SJSA1 (cell line): ENCODE measurements at places on chromosomes 5 and 9. TPM values are rescaled to one million over a fixed set of nuclear protein-coding genes. Genes with fewer than 3 reads are reported as not detected.

DNA sequence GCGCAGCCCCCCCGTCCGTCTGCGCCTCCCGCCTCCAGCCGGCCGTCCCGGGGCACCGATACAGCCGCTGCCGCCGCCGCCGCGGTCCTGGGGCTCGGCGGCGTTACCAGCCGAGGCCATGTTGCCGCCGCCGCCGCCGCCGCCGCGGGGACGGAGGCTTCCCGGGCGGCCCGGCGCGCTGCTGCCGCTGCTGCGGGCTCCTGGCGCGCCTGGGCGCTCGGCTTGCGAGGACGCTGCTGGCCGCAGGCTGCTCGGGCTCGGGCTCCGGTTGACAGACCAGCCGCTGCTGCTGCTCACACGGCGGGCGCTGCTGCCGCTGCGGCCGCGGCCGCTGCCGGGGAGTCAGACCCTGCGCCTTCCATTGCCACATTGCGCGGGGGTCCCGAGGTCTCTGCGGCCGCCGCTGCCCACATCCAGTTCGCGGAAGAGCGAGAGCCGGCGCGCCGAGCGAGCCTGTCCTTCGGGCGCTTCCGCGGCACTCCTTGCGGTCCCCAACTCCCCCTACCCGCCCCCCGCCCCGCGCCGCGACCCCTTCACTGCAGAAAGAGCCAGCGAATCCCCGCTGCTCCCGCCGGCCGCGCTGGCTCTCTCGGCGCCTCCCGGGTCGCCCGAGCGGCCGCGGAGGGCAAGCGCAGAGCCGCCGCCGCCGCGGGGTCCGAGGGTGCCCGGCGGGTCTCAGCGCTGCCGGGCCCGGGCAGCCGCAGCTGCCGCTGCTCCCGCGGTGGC is 8.4 kb downstream of the PTCH1 start:
- no peaks in the 10 kb centered on the region for H3K27me3 ChIP-seq
- peak overlapping the region; percentile 90 for H3K27ac ChIP-seq
- H3K4me1 ChIP-seq: peaks cover 37% of the 10 kb centered on the region
- H3K4me3 ChIP-seq: peak overlapping the region; percentile 70
- no peak for DNase-seq

- H3K27ac ChIP-seq: no peak overlapping the region
- H3K27me3 ChIP-seq: no peaks in the 10 kb centered on the region
- no peaks in the 10 kb centered on the region for H3K36me3 ChIP-seq
- H3K4me1 ChIP-seq: no peaks in the 10 kb centered on the region
- DNase-seq: no peak
Measured at GRCh38 chr5:118310401-118310800, 677.9 kb downstream of the DTWD2 start.

GRCh38 chr5:173663352-173664153 is 47.1 kb upstream of the BOD1 start:
- DNase-seq: no peak
- H3K4me1 ChIP-seq: no peaks in the 10 kb centered on the region

DNA sequence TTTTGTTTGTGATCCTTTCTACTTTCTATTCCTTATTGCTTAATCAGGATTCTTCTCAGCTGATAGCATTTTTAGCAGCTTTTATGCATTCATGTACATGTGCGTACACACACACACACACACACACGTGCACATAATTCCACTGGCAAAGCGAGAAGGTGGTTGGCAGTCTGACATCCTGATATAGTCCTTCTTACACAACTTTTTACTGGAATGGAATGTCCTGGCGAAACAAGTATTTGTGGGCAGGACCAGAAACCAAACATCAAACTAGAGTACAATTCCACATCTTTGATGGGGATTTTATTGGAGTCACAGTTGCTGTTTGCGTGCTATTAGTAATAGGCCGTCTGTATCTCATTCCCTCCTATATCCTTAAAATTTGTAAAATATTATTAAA is 356.5 kb downstream of the CCDC171 start:
- no peaks in the 10 kb centered on the region for H3K36me3 ChIP-seq
- DNase-seq: no peak
- no peaks in the 10 kb centered on the region for H3K27me3 ChIP-seq
- no peaks in the 10 kb centered on the region for H3K4me1 ChIP-seq

- H3K4me1 ChIP-seq: no peaks in the 10 kb centered on the region
- H3K27me3 ChIP-seq: no peaks in the 10 kb centered on the region
- H3K4me3 ChIP-seq: no peak overlapping the region
- no peaks in the 10 kb centered on the region for H3K36me3 ChIP-seq
- no peak overlapping the region for H3K27ac ChIP-seq
Measured at GRCh38 chr5:155844542-155844941, 482.4 kb upstream of the SGCD start.

DNA sequence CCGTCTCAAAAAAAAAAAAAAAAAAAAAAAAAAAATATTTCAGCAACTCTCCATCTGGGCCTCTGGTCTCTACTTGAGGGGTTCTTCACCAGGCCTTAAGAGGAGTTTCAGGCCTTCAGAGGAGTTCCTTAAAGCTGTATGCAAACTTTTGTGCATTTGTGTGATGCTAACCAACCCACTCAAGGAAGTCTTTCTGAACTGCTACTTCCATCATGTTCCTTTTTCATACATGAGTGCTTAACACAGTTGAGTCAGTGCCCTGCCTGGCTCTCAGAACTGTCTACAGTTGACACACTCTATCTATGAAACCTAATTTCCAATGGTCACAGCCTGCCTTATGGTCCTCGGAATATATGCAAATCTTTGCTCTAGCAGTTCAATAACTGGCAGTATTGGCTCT is 146.5 kb downstream of the MEF2C start:
- H3K4me1 ChIP-seq: peaks cover 28% of the 10 kb centered on the region
- no peaks in the 10 kb centered on the region for H3K27me3 ChIP-seq
- H3K27ac ChIP-seq: no peak overlapping the region

GRCh38 chr5:31626604-31627234 is 12.2 kb upstream of the PDZD2 start:
- H3K36me3 ChIP-seq: no peaks in the 10 kb centered on the region
- no peak overlapping the region for H3K4me3 ChIP-seq
- H3K27ac ChIP-seq: no peak overlapping the region
- H3K27me3 ChIP-seq: no peaks in the 10 kb centered on the region
- H3K4me1 ChIP-seq: no peaks in the 10 kb centered on the region
- DNase-seq: no peak

DNA sequence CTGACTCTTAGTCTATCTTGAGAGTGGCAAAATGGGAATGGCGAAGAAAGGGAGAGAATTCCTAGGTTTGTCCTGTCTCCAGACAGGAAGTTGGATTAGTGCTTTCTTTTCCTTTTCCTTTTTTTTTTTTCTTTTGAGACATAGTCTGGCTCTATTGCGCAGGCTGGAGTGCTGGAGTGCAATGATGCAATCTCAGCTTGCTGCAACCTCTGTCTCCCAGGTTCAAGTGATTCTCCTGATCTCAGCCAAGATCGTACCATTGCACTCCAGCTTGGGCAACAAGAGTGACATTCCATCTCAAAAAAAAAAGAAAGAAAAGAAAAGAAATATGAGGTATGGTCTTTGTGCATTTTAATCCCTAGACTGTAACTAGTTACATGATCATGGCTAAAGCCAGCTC is 12.6 kb upstream of the KIF27 start:
- DNase-seq: no peak
- peaks cover 14% of the 10 kb centered on the region for H3K4me1 ChIP-seq
- no peak overlapping the region for H3K4me3 ChIP-seq
- H3K36me3 ChIP-seq: peaks cover 2% of the 10 kb centered on the region; the same call in 1 of the 2 replicates

DNA sequence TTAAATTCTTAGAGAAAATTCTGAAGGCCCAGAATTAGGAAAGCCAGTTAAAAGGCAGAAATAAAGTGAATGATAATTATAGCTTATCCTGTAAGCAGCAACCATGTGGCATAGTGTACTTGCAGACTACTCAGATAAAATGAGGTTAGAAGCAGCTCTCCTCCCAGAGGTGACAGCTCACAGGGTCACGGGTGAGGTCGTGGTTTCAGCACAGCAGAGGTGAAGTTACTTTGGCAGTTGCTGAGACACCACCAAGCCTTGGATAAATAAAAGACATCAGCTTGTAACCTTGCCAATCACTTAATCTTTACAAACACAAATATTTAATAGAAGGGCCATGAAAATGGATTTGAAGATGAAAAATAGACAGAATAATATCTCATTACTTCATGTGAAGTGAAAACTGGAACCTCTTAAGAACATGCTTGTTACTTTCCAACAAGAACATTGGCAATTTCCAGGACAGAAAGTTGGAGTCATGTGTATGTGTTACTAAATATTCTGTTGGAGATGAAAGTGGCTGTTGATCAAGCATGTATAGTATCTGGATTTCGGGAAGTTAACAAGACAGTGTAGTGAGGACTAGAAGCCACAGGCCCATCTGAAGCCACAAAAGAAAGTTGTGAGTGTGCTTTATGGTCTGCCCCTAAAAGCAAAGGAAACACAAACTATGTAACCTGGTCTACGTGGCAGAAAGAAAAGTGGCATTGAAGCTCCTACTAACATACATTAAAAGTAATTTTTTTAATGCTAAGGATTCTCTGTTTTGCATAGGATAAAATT is 134.4 kb downstream of the ERCC6L2 start:
- no peak overlapping the region for H3K27ac ChIP-seq
- no peaks in the 10 kb centered on the region for H3K27me3 ChIP-seq
- no peak overlapping the region for H3K4me3 ChIP-seq

DNA sequence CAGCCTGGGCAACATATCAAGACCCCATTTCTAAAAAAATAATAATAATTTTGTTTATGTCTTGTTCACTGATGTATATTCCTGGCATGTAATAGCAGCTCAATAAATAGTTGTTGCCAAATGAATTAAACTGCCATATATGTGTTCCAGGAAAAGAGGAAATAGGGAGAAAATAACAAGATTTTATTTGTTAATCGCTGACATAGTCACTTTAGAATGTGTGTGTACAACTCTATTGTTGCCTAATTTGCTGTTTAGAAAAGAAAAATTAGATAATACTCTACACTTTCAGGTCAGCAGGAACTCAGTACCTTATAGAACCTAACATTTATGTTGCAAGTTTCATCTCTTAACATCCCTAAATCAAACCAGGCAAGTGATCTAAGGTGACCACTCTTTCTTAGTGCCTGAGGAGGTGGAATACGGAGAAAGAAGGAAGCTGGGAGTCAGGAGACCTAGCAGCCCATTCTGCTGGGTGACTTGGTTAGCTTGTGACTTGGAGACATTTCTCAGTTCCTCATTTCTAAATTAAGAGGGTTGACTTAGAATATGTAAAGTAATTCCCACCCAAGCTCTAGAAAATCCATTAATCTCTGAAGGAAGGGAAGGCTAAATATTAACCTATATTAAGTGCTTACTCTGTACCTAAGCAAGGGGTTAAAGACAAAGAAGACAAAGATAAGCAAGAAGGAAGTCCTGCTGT is 110.3 kb upstream of the IQGAP2 start:
- peaks cover 12% of the 10 kb centered on the region for H3K27me3 ChIP-seq
- H3K4me3 ChIP-seq: no peak overlapping the region
- H3K4me1 ChIP-seq: no peaks in the 10 kb centered on the region
- no peak for DNase-seq
- no peak overlapping the region for H3K27ac ChIP-seq
- H3K36me3 ChIP-seq: no peaks in the 10 kb centered on the region

DNA sequence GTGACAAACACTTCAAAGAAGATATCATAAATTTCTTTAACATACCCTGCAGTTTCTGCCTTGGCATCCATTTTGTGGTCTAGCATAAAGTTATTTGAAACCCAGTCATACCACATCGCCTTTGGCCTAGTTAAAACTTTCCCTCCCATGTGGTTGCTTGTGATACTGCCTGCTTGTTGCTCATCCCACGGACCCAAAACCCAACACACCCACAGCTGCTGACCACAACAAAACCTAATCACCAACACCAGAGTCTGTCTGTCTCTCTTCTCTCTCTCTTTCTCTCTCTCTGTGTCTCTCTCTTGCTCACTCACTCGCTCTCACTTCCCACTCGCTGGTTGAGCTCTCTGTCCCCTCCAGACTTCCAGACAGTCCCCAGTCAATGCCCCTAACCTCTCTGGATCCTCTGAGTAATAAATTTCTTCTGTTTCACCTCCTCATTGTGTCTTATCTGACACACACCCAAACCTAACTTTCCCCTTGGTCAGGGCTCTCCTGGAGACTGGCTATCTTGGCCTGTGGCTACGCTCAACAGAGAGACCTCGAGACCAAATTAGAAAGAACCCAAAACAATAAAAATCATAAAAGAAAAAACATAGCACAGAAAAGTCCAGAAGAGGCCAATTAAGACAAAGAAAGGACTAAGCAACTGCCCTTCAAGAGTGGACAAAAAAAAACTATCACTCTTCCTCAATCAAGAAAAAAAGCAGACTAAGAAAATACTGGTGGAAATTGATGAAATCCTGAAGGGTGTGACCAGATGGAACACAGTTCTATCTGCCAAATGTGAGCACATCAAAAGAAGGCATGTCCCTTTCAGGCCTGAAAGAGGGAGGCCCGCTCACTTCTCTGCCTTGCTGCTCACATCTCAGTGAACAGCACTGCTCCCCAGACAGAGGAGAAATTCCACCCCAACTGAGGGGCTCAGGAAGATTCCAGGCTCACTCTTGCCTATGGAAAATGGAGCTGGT is 41.5 kb downstream of the TTLL11 start:
- no peak overlapping the region for H3K4me3 ChIP-seq
- no peaks in the 10 kb centered on the region; the same call in 1 of the 2 replicates for H3K4me1 ChIP-seq
- H3K27ac ChIP-seq: no peak overlapping the region
- H3K27me3 ChIP-seq: no peaks in the 10 kb centered on the region
- DNase-seq: no peak

GRCh38 chr9:130421802-130422276 is 22.9 kb upstream of the ASS1 start:
- H3K27me3 ChIP-seq: no peaks in the 10 kb centered on the region
- no peaks in the 10 kb centered on the region for H3K36me3 ChIP-seq
- H3K4me3 ChIP-seq: no peak overlapping the region
- peak overlapping the region; percentile 92 for H3K27ac ChIP-seq

GRCh38 chr9:95089257-95090022 is 228.1 kb downstream of the FANCC start:
- peak overlapping the region; percentile 90 for H3K27ac ChIP-seq
- no peak overlapping the region for H3K4me3 ChIP-seq
- H3K4me1 ChIP-seq: peaks cover 74% of the 10 kb centered on the region
- no peaks in the 10 kb centered on the region for H3K27me3 ChIP-seq
- peaks cover 43% of the 10 kb centered on the region for H3K36me3 ChIP-seq

DNA sequence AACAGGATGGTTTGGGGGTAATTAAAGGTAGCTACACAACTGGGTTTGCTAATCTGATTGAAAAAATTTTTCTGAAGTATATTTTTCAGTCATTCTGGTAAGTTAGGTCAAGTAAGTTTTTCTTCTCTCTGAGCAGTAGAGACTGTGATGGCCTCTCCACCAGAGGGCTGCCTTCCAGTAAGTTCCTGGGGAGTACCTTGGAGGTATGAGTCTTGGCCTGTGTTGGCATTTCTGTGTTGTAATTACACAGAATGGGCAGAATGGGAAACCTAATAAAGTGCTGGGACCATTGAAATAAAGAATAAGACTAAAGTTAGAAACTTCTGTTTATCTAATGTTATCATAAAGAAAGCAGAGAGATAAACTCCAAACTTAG is 430.8 kb downstream of the ARHGEF28 start:
- no peak overlapping the region for H3K4me3 ChIP-seq
- H3K27ac ChIP-seq: no peak overlapping the region
- H3K36me3 ChIP-seq: no peaks in the 10 kb centered on the region
- no peaks in the 10 kb centered on the region for H3K27me3 ChIP-seq

DBH gene
- not detected in 2 replicates for total RNA-seq

SLC34A1 gene
- total RNA-seq: not detected in 2 replicates

SH2D3C gene
- not detected in 2 replicates for total RNA-seq

OLFML2A gene
- 5.0 and 7.8 TPM in 2 replicates for total RNA-seq

NEUROG1 gene
- not detected in 2 replicates for total RNA-seq

PJA2 gene
- 138 and 160 TPM in 2 replicates for total RNA-seq

TRIM36 gene
- 0.22 and 1.3 TPM in 2 replicates for total RNA-seq

CARTPT gene
- not detected in 2 replicates for total RNA-seq
